ENCODE measurements at places on chromosomes 12 and 14.

DNA sequence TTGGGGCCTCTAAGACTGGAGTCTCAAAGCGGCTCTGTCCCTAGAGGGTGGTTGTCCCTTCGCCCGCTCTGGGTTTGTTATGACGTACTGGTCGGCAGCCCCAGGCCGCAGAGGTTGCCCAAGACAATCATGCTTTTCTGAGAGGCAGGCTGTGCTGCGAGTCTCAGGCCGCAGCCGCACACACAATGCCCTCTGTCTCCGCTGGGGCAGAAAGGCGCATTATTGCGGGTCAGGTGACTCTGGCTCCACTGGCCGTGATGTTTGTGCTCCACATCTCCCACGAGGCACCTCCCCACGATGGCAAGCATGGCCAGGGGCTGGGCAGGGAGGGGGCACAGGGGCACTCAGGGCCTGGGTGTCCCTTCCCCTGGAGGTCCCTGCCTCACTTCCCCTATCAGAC, 21.0 kb upstream of the PLEKHG3 start:
- DNase-seq = no peak

DNA sequence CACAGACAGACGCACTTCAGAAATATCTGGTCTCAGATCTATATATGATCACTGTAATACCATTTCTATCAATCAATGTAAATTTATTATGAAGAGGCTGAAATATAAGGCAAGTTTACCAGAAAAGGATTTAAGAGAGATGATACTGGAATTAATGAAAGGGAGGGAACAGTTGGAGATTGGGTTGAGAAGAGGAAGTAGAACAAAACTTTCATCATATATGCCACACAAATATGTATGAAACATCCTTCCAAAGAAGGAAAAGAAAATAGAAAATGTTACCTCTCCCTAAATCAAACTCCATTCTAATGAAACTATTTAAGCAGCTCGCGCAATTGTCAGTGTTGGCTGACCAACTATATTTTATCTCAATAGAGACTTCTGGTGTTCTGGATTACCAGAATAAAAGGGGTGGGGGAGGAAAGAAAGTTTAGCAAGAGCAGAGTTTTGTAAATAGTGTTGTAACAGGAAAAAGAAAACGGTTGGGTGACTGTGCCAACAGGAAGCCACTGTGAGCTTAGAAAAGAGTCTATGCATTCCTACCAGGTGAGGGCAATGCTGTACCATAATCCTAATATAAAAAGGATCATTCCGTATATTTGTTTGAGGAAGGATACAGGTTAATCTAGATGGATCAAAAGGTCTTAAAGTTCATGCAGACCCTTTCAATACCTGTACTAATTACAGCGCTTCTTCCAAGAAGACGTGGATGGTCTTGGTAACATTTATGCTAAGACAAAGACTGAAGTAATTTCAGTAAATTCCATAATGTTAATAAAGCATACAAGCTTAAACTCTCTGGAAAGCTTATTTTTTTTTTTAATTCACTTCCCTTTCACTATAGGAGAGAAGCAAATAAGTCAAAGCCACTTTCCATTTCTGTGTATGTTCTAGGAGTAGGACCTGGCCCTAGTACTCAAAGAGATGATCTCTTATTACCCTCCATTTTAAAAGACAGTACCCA, 14.5 kb upstream of the LLPH start:
- DNase-seq = peak; percentile 30

GRCh38 chr12:26318661-26319068, 123.3 kb downstream of the SSPN start:
- no peak for DNase-seq

DNA sequence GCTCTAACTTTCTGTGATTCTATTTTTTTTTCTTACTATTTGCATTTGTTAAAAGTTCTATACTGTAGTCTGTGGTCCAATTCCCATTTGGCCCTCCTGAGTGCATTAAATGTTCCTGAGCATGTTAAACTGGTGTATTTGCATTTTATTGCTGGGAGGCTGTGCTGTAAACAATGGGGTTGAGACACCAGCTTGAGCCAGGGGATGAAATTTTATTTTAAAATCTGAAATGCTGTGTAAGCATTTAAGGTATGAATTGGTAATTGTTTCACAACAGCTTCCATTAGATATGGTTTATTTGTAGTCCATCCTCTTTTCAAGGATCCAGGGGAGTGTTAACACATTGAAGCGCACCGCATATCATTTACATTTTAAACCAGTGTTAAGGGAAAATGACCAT, 89.9 kb upstream of the RFX4 start:
- no peak for DNase-seq
